CD4-positive, CD25-positive, alpha-beta regulatory T cell (primary cell): ENCODE measurements at places on chromosomes 4 and X.

GRCh38 chr4:137934911-137935310, 307.2 kb downstream of the SLC7A11 start:
- DNase-seq = no peak

- no peak for DNase-seq
Measured at GRCh38 chr4:87025023-87025613, 90.3 kb downstream of the AFF1 start.

DNA sequence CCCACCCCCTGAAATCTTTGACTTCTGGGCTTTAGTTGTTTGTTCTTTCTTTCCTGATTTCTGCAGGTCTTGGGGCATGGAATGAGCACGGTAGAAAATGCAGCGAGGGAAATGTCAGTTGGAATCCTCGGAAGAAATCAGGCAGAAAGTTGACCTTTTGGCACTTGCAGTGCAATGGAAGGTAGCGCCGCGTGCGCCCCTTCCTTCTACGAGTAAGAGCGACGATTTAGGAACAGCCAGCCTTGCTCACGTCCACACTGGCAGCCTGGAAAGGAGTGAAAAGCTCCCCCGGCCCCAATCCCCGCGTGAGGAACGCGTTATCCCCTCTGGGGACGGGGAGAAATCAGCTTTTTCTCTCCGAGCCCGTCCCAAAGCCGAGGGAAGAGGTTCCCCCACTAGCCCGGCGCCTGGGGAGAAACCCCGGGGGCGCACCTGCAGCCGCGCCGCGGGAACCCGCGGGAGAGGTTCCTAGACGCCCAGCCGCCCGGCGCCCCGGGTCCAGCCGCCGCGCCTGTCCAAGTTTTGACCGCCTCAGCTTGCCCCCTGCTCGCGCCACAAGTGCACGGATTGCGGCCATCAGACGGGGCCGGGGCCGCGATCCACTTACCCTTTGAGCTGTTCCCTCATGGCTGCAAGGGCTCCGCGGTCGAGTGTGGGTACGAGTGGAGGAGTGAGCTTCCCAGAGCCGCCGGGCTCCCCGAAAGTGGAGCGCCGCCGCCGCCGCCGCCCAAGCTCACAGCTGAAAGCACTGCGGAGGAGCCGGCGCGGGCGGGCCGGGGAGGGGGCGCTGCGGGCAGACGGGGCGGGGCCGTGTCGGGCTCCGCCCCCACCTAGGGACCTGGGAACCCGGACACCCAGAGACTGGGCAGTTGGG, 194.6 kb upstream of the FTHL17 start:
- DNase-seq = no peak

DNA sequence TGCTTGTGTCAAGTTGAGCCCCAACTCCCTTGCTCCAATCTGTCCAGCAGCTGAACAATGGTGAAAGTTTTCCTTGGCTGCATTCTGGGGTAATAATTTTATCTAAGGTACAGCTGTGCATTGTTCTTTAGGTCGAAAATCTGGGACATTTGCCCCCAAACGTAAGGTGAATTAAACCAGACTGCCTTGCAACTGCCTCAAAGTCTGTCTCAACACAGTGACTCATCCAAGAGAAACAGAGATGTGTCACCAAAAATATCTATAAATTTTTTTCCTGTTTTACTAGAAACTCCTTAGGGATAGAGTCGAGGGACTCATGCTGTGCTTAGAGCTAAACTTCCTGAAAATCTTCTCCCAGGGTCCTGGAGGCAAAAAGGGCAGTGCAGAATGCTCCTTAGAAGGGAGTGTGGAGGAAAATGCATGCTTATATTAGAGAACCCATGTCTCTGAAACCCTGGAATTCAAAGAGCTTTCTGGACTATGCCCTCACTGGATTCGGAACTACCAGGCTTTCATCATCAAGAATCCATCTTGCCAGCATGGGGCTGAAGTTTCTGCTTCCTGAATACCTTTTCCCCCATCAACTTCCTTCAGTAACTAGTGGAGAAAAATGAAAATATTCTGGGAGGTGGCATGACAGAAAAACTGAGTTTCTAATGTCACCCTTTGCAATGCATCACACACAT, 115.7 kb downstream of the PALLD start:
- no peak for DNase-seq

GRCh38 chr4:102584091-102584490, 82.9 kb downstream of the NFKB1 start:
- DNase-seq = no peak

- peak; percentile 21 for DNase-seq
Measured at GRCh38 chr4:8468746-8469535, 28.4 kb downstream of the TRMT44 start.

DNA sequence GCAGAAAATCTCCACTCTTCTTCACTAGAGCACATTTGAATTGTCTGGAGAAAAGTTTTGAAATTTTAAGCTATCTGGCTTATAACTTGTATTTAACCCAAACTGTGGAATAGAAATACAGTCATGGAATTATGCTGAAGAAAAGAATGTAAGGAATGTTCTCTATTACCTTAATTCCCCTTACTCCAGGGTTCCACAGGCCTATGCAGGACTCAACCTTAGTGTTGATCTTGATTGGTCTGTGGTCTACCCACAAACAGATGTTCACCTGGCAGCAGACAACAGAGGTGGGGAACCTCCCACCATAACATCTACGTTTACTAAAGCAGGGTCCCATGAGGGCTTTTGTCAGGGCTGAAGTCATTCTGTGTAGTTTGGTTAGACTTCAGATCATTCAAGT, 189.3 kb upstream of the GPRIN3 start:
- no peak for DNase-seq

GRCh38 chr4:36502350-36502749, 220.9 kb downstream of the DTHD1 start:
- no peak for DNase-seq

GRCh38 chr4:109947918-109948317, 35.2 kb downstream of the EGF start:
- DNase-seq = no peak

DNA sequence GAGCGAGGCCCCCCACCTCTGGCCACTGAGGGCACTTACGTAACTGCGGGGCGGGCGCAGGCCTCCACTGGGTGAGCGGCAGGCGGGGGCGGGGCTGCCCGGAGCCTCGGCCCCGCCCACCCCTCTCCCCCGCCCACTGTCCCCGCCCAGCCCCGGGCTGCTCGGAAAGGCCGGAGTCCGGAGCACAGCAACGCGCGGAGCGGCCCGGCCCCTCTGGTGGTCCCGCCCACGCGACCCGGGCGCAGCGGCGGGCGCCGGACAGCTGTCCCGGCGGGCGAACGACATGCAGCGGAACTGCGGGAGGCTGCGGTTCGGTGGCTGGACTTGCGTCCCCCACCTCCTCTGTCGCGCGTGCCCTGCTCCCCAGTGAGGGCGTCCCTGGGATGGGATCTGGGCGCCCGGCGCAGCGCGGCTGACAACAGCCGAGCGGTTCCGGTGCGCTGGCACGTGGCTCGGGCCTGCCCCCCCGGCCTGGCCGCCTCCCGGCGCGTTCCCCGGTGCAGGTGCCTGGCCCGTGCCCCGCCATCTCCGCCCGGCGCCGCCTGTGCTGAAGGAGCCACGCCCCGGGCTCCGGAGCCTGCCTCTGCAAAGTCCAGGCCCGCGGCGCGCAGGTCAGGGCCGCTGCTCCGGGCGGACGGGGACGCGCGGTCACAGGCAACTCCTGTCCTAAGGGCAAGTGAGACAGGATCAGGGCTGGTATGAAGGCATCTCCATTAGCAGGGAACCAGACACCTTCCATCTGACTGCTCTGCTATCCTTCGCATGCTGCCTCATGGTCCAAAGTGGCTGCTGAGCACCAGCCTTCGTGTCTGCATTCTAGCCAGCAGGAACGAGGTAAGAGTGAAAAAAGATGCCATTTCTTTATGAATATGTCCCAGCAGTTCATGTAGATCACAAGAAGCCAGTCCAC, 21.8 kb upstream of the JAKMIP1 start:
- DNase-seq = peak; percentile 12

- DNase-seq = no peak
Measured at GRCh38 chr4:105184316-105184980, 37.8 kb downstream of the TET2 start.

GRCh38 chrX:39613997-39614679, 483.6 kb downstream of the BCOR start:
- DNase-seq = peak; percentile 62

GRCh38 chr4:169619518-169619957, 840 bp upstream of the CLCN3 start:
- peak; percentile 75 for DNase-seq

- DNase-seq = no peak
Measured at GRCh38 chr4:147733716-147734344, 1.9 kb downstream of the ARHGAP10 start.

GRCh38 chrX:141904262-141904661, 568 bp downstream of the MAGEC1 start:
- no peak for DNase-seq

GRCh38 chrX:106606571-106606970, 5.2 kb upstream of the RADX start:
- no peak for DNase-seq

DNA sequence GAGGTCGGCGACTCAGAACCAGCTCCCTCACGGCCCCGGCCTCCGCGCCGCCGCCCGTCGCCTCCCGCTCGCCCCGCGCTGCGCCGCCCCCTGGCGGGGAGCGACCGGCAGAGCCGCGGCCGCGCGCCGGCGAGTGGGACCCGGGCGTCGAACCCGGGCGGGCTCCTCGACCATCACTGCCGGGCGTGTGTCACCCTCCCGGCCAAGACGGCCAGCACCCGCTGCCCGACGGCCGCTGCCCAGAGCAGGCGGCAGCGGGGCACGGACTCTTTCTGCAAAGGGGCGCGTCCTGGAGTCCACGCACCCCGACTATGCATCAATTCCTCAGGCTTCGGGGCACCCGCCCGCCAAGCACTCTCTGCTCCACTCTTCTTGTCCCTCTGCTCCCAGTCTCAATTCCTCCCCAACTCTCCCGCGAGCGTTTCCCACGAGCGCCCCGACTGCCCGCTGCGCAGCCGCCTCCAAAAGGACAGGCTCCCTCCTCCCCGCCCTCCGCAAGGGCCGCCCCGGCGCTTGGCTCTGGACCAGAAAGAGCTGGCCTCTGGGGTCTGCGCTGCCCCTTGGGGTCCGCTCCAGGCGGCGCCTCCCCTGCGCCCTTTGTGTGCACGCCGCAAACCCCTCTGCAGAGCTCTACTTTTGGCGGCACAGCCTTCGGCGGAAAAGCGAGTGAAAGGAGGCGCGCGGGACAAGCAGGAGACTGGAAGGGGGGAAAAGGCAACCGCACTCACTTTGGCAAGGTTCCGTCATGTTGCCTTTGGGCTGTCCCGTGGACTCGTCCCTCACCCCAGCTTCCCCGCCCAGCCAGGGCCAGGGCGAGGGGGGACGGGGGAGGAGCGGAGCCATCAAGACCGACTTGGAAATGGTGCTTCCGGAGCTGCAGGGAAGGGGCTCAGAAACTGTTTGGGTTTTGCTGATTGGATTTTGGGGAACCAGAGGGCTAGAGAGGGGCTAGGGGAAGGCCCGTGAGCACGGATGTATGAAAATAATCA, 1.0 kb downstream of the PDE5A start:
- peak; percentile 44 for DNase-seq

DNA sequence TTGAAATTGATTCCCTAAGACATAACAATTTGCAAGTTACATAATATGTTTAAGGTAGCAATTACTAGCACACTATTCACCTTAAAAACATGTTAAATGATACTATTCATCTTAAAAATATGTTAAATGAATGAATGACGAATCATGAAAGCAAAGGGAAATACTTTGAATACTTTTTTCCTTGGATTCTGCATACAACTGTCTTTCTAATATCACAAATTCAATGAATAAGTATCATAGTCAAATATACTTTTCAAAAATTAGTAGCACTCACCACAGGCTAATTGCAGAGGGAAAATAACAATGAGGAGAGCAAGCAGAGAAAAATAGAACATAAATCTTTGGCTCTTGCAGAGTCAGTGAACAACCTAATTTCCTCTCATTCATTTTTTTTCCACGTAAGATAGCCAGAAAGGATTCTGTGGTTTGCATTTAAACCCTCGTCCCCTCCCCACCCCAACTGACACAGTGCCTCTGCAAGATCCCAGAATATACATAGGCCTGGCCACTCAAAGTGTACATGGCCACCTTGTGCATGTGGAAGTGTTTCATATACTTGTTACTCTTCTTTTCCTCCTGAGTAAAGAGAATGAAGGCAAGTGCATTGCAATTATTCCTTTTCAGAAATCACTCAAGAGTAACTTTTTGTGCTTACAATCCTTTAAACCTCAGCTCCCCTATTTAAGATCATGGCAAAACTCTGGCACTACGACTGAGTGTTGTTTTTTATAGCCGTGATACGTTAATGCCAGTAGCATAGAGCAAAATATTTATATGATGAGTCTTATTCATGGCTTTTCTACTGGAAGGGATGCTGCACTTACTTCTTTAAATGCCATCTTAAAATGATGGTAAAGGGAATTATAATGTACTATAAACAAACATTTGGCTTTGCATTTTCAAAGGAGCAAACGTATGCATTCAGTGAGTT, 236.4 kb downstream of the PDGFC start:
- DNase-seq = no peak

- no peak for DNase-seq
Measured at GRCh38 chr4:120830204-120830603, 92.3 kb downstream of the PRDM5 start.

- DNase-seq = no peak
Measured at GRCh38 chrX:12871257-12871656, 4.4 kb downstream of the TLR7 start.

GRCh38 chr4:8229331-8229975, 30.4 kb downstream of the SH3TC1 start:
- no peak for DNase-seq

GRCh38 chr4:4655901-4656300, 114.1 kb upstream of the STX18 start:
- no peak for DNase-seq

GRCh38 chr4:91322961-91323360, 980.8 kb upstream of the GRID2 start:
- no peak for DNase-seq

DNA sequence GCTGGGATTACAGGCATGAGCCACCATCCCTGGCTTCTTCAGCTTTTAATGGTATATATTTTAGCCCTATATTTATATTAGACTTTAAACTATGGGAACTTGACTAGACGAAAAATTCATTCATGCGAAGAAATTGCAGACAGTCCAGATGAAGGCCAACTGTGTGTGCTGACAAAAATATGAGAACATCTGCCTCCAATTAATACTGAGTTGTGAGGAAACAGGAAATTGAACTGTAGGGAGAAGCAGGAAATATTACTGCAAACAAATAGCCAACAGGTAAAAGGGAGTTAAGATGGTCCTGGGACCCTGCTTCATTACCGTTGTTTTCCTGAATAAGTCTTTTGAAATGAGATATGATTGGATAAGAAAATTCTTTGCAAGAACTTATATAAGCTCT, 26.3 kb downstream of the MGARP start:
- DNase-seq = no peak

DNA sequence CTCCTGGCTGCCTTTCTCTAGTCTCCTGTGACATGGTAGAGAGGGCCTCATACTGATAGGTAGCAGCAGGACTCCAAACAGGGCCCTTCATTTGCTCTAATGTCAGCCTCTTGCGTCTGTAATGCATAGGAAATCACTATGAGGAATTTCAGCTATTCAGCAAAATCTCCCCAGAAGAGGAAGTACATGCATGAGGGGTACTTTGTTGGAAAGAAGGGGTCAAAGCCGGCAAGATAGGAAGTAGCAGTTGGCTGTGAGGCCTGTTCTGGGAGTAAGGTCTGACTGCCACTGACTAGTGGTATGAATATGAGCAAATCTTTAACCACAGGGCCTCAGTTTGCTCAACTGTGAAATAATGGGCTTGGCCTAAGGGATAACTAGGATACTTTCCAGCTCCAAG, 283.2 kb downstream of the ARHGAP10 start:
- no peak for DNase-seq

GRCh38 chrX:17736856-17737709, at the start of gene SCML1:
TSS of gene SCML1 (plus strand) at chrX:17737493. CDS start at chrX:17744187, 6,694 bp downstream.
- DNase-seq = peak; percentile 84

- DNase-seq = no peak
Measured at GRCh38 chr4:185374027-185374426, 21.7 kb downstream of the LRP2BP start.
